ENCODE measurements at places on chromosomes 3 and 15.

GRCh38 chr3:58164906-58165821 lies 45.6 kb downstream of the DNASE1L3 start:
- DNase-seq: no peak

- DNase-seq: no peak
Observed at GRCh38 chr15:46413799-46414198, 779.0 kb downstream of the SQOR start.

GRCh38 chr15:101152914-101153313 lies 98.9 kb downstream of the CHSY1 start:
- no peak for DNase-seq

DNA sequence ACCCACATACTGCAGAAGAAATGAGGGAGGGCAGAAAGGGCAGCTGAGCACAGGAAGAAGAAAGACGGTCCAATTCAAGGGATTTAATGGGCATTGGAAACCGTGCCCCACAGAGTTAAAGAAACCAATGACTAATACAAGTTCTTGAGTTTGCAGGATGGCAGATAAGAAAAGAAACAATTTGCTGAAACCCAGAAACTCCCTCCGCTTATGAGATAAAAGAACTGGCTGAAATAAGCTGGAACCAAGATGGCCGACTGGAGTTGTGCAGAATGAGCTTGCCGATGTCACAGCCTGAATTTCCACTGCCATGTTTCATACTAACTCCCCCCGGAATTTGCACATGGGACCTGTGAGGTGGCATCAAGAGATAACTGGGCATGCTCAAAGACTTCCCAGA lies 47.1 kb downstream of the SCAP start:
- no peak for DNase-seq

GRCh38 chr3:181056136-181056732 lies 66.7 kb upstream of the DNAJC19 start:
- DNase-seq: no peak

DNA sequence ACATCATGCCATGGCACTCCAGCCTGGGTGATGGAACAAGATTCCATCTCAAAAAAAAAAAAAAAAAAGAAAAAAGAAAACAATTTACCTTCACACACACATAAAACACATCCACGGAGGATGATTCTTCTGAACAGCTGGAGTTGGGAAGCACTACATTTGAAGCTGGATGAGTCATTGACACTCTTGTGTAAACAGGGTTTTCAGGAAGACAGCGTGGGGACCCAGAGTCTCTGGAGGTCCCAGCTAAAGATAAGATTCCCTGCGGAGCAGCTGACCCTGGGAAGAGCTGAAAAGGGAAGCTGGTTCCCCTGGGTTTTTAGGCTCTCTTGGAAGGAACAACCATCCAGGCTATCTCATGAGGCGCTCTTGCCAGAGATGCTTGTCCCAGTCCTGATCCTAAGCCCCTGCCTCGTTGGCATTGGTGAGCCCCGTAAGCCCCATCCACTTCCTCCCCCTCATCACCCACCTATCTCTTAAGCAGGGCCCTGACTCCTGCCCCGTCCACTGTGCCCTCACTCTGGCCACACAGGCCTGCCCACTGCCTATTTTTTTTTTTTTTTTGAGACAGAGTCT lies 32.0 kb upstream of the FURIN start:
- DNase-seq: no peak

- no peak for DNase-seq
Observed at GRCh38 chr15:40856746-40857145, 12.9 kb downstream of the SPINT1 start.

- DNase-seq: no peak
Observed at GRCh38 chr15:83747050-83747717, 93.3 kb downstream of the ADAMTSL3 start.

- no peak for DNase-seq
Observed at GRCh38 chr3:30578986-30579579, 27.3 kb upstream of the TGFBR2 start.

DNA sequence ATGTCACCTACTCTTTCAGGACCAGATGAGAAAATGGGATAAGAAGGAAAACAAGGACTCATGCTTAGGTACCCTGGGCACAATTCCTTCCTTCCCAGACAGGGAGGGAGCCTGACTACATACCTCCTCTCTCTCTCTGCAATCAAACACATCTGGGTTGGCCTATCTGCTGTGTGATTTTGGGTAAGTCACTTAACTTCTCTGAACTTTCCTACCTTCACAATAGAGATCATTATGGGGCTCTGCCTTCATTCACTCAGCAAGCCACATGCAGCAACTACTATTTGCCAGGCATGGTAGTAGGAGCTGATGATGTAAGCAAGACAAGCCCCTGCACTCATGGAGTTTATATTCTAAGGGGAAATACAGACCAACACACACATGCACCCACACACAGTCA lies 251.2 kb downstream of the SHQ1 start:
- DNase-seq: no peak

GRCh38 chr3:27568393-27568792 lies 84.2 kb upstream of the SLC4A7 start:
- no peak for DNase-seq

GRCh38 chr15:90552162-90552928 lies 22.6 kb downstream of the CRTC3 start:
- DNase-seq: no peak

DNA sequence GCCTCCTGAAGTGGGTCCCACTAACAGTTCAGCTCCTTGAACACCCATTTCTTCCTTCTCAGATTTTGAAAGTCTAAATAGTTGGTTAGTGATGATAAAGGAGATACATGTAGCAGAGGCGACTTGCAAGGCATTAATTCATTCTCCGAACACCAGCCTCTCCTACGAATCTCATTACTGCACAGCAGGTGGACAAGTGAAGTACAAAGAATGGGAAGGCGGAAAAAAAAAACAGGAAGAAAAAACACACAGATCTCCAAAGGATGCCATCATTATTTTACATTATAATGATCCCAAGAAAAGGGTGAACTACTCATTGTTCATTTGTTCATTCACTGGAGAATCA lies 276.5 kb downstream of the MAGI1 start:
- DNase-seq: no peak

DNA sequence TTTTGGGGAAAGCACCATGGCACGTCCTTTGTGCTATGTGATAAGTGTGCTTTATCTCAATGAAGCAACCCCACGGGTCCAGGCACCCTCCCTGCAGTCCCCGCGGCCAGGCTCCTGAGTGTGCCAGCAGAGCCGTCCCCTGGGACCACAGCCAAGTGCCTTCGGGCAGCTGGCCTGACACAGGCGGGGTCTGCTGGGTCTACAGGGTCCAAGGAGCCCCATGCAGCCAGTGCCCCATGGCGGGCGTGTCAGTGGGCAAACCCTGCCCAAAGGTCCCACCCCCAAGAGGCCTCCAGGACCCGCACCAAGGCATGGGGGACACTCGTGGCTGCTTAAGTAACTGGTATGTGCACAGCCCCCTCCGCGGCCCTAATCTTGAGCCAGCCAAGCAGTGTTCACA lies 35.3 kb downstream of the KLHL25 start:
- DNase-seq: no peak

- no peak for DNase-seq
Observed at GRCh38 chr15:47460795-47461573, 256.3 kb upstream of the SEMA6D start.

DNA sequence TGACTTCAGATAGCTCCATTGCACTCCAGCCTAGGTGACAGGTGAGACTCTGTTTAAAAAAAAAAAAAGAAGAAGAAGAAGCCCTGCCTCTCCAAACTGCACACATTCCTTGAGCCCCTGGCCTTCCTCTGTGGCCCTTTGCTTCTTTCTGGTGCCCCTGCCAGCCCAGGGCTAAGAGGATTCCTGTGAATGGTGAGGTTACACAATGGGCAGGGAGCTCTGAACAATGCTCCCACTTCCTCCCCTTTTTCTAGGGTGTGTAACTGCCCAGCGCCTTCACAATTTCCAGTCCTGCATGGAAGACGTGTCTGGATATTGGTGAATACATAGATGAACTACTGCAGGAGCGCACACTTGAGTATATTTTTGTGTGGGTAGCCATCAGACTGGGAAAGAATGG lies 3.6 kb upstream of the AMOTL2 start:
- DNase-seq: no peak

DNA sequence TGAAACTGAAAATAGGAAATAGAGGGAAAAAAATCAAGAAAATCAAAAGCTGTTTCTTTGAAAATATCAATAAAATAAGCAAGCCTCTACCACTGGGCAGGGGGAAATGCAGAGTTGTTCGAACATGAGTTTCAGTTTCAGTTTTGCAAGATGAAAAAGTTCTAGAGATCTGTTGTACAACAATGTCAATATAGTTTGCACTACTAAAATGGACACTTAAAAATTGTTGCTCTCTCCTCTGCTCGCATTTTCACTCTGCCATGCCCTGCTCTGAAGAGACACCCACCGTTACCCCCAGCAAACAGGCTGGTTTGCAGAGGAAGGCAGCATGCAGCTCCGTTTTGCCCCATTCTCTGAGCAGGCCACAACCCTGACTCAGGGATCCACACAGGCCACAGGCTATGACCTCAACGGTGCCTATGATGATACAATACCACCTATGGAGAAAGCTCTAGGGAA lies 64.5 kb downstream of the ZNF148 start:
- peak; percentile 6 for DNase-seq

DNA sequence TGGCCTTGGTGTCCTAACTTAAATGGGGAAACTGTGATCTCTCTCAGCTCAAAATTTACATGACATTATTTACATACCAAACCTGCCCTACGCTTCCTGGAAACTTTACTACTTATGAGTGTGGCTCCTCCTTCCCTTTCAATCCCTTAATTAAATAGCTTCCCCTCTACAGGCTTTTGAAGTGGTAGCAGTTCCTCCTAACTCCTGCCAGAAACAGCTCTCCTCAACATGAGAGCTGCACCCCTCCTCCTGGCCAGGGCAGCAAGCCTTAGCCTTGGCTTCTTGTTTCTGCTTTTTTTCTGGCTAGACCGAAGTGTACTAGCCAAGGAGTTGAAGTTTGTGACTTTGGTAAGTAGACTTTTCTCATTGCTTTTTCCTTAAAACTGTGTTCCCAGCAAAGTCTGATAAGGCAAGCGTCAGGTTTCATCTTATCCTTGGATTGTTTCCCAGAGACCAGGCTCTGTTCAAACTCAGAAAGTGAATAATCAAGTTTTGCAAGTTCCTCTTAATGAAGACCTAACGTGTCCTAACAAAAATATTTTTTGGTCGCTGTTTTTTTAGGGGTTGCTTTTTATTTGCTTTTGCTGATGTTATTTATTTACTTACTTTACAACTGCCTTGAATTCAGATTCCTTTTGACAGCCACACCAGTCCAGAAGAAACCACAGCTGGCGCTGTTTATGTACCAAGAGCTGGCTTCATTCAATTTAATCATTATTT lies at the start of gene ACP3:
TSS of gene ACP3 (plus strand) at position 179 of the 720 bp plus-strand sequence. CDS start at position 229, 50 bp downstream.
- DNase-seq: no peak

GRCh38 chr3:195236801-195237570 lies 34.0 kb downstream of the XXYLT1 start:
- DNase-seq: no peak

DNA sequence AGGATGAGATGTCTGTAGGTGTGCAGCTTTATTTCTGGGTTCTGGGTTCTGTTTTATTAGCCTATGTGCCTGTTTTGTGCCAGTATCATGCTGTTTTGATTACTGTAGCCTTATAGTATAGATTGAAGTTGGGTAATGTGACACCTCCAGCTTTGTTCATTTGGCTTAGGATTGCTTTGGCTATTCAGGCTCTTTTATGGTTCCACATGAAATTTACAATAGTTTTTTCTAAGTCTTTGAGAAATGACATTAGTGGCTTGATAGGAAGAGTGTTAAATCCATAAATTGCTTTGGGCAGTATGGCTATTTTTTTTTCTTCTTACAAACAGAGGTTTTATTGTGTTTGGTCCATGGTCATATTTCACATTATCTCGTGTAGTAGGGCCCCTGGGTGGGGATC lies 285.8 kb upstream of the GADL1 start:
- DNase-seq: no peak

Data from activated CD8-positive, alpha-beta memory T cell treated with anti-CD3 and anti-CD28 coated beads for 4 hours (primary cell).